Activated naive CD4-positive, alpha-beta T cell treated with anti-CD3 and anti-CD28 coated beads, Interleukin-2, amount 10 ng/mL, durations not matched to agents 5 hours and 36 hours (primary cell): ENCODE measurements at places on chromosomes 6 and 20. TPM values are rescaled to one million over a fixed set of nuclear protein-coding genes. Genes with fewer than 3 reads are reported as not detected.

Gene SYCP2
- total RNA-seq, result 4.4 TPM

Gene IFNGR1
- 21.6 TPM for total RNA-seq

Gene CLIC5
- 4.5 TPM for total RNA-seq

Gene AGER
- 55.3 TPM for total RNA-seq

Gene HTR1B
- not detected for total RNA-seq

Gene SLC32A1
- total RNA-seq, result not detected

Gene TREM1
- total RNA-seq, result 0.26 TPM

Gene LY86
- 25.3 TPM for total RNA-seq

Gene COX4I2
- total RNA-seq, result not detected

Gene ZSCAN12
- 7.4 TPM for total RNA-seq

Gene TTK
- total RNA-seq, result 28.4 TPM

Gene SYNE1
- total RNA-seq, result 105 TPM

Gene SPATS1
- not detected for total RNA-seq

Gene ANKEF1
- 6.9 TPM for total RNA-seq

Gene METTL24
- total RNA-seq, result not detected

Gene PDYN
- not detected for total RNA-seq

Gene FAXC
- not detected for total RNA-seq

Gene MOG
- not detected for total RNA-seq

Gene RAET1L
- total RNA-seq, result not detected

Gene MDFI
- not detected for total RNA-seq

Gene PI3
- not detected for total RNA-seq

Gene CCDC170
- total RNA-seq, result not detected

Gene SPAG4
- total RNA-seq, result 3.2 TPM

Gene FIG4
- 10.5 TPM for total RNA-seq

Gene CTAGE9
- total RNA-seq, result not detected

Gene NRN1
- total RNA-seq, result 16.4 TPM

Gene TFEB
- 17.0 TPM for total RNA-seq

Gene TNFRSF21
- 0.10 TPM for total RNA-seq

Gene CLDN20
- not detected for total RNA-seq

Gene GLP1R
- not detected for total RNA-seq

Gene LIN28B
- not detected for total RNA-seq

Gene OR12D3
- total RNA-seq, result not detected

Gene SAMD5
- not detected for total RNA-seq

Gene ULBP1
- 0.96 TPM for total RNA-seq

Gene RHAG
- not detected for total RNA-seq

Gene TSPO2
- not detected for total RNA-seq

Gene SLC16A10
- total RNA-seq, result 2.7 TPM

Gene KIF13A
- not detected for total RNA-seq

Gene CST3
- 0.48 TPM for total RNA-seq

Gene HSPA12B
- total RNA-seq, result not detected

Gene WFDC10B
- total RNA-seq, result not detected

Gene SLC13A3
- not detected for total RNA-seq

Gene ILRUN
- 56.7 TPM for total RNA-seq
